ENCODE measurements at places on chromosomes 2 and 18. TPM values are rescaled to one million over a fixed set of nuclear protein-coding genes. Genes with fewer than 3 reads are reported as not detected.

DNA sequence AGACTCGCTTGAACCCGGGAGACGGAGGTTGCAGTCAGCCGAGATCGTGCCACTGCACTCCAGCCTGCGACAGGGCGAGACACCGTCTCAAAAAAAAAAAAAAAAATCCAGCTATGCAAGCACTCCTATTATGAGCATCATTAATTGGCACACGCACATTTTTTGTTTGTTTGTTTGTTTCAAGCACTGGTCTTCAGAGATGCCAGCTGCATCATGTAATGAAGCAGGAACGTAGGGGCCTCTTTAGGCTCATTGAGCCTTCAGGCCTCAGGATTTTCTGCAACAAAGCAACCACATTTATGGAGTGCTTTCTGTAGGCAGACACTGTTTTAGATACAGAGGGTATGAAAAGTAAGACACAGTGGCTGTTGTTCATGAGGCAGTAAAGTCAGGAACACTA lies 585.8 kb downstream of the CNTNAP5 start:
- no peak for DNase-seq
- H3K4me3 ChIP-seq = no peak overlapping the region
- no peaks in the 10 kb centered on the region for H3K4me1 ChIP-seq
- H3K36me3 ChIP-seq = no peaks in the 10 kb centered on the region

GRCh38 chr2:202269585-202269984 lies 4.0 kb downstream of the NOP58 start:
- DNase-seq = no peak
- peaks cover 33% of the 10 kb centered on the region for H3K4me1 ChIP-seq
- H3K27ac ChIP-seq = no peak overlapping the region
- H3K27me3 ChIP-seq = no peaks in the 10 kb centered on the region
- no peaks in the 10 kb centered on the region for H3K36me3 ChIP-seq

DNA sequence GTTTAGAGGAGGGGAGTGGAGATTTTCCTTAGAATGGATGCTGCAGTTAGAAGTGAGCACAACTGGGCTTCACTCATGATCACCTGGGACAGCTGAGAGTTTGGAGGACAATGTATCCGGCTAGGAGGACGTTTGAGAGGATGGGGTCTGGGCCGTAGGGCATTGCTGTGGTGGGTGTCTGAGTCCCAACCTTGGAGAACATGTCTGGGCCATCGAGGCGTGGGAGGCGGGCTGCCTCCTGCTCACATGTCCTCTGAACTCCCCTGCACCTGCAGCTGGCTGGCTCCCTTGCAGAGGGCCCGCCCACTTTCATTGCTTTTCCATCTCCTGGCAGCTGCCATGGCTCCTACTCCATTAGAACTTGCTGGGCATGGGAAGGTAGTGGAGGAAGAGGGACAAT lies 203.0 kb upstream of the PXDN start:
- no peaks in the 10 kb centered on the region for H3K36me3 ChIP-seq
- H3K27me3 ChIP-seq = no peaks in the 10 kb centered on the region
- H3K4me3 ChIP-seq = no peak overlapping the region
- no peak overlapping the region for H3K27ac ChIP-seq
- no peak for DNase-seq
- H3K4me1 ChIP-seq = no peaks in the 10 kb centered on the region

- DNase-seq = no peak
- H3K36me3 ChIP-seq = no peaks in the 10 kb centered on the region
- H3K4me3 ChIP-seq = no peak overlapping the region
Measured at GRCh38 chr18:14086458-14087231, 45.6 kb downstream of the ZNF519 start.

- no peak overlapping the region for H3K4me3 ChIP-seq
- no peaks in the 10 kb centered on the region for H3K27me3 ChIP-seq
- H3K4me1 ChIP-seq = no peaks in the 10 kb centered on the region
- no peak overlapping the region for H3K27ac ChIP-seq
- no peaks in the 10 kb centered on the region for H3K36me3 ChIP-seq
Measured at GRCh38 chr2:129462349-129462748, 517.1 kb upstream of the RAB6C start.

Gene MARCHF4
- 0.52 TPM for total RNA-seq

Gene PRKAG3
- total RNA-seq = not detected

Data from body of pancreas (tissue), 4 donors.